Activated CD8-positive, alpha-beta T cell treated with anti-CD3 and anti-CD28 coated beads, Interleukin-2, amount 10 ng/mL, durations not matched to agents 7 days and 5 days (primary cell): ENCODE measurements at places on chromosomes 13 and 19. TPM values are rescaled to one million over a fixed set of nuclear protein-coding genes. Genes with fewer than 3 reads are reported as not detected.

DNA sequence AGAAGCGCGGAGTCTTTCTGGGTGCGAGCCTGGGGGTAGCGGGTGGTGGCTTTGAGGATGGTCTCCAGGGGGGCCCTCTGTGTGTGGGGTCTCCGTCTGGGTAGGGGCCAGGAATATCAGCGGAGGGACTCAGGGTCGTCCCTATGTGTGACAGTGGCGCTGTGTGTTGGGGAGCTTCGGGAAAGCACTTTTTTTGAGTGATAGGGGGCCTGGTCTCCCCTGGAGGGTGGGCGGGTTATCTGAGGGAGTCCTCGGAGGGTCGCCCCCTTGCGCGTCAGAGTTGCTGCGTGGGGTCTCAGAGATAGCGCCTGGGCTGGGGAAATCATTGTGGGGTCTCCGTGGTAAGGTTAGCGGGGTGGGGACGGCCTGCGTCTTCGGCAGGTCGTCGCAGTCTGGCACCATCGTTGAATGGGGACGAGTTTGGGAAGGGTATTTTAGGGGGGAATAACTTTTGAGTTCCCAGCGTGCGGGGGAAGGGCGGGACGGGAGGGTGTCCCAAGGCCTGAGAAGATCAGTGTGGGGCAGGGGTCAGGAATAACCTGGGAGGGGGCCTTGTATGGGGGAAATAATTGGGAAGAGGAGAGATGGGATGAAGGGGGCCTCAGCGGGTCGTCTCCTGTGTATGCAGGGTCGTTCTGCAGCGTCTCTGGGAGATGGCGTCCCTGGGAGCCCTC, 857 bp downstream of the IER2 start:
- peaks cover 23% of the 10 kb centered on the region for H3K4me1 ChIP-seq
- peaks cover 2% of the 10 kb centered on the region for H3K27me3 ChIP-seq
- peaks cover 33% of the 10 kb centered on the region for H3K36me3 ChIP-seq
- peak overlapping the region; percentile 99 for H3K4me3 ChIP-seq
- H3K27ac ChIP-seq = peak overlapping the region; percentile 99

- peak overlapping the region; percentile 98 for H3K4me3 ChIP-seq
- H3K36me3 ChIP-seq = peaks cover 53% of the 10 kb centered on the region
- no peak for DNase-seq
- peaks cover 66% of the 10 kb centered on the region for H3K4me1 ChIP-seq
- peak overlapping the region; percentile 96 for H3K27ac ChIP-seq
These were observed 1.4 kb downstream of the SLC1A5 start for GRCh38 chr19:46787040-46787330.

- no peak overlapping the region for H3K27ac ChIP-seq
- H3K27me3 ChIP-seq = no peaks in the 10 kb centered on the region
- no peak overlapping the region for H3K4me3 ChIP-seq
- peaks cover 40% of the 10 kb centered on the region for H3K4me1 ChIP-seq
These were observed 25.1 kb downstream of the RBM26 start for GRCh38 chr13:79380997-79381396.

DNA sequence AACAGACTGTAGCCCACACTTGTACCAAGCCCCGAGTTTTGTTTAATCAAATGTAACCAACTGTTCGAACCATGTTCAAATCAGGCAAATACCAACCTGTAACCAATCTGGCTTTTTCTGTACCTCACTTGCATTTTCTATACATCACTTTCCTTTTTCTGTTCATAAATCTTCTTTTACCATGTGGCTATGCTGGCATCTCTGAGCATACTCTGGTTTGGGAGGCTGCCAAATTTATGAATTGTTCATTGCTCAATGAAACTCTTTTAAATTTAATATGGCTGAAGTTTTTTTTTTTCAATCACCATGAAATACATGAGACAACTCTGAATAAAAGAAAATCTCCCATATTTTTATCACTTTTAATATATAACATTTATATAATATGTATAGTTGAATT, 256.1 kb downstream of the SLITRK6 start:
- H3K27ac ChIP-seq = no peak overlapping the region
- no peaks in the 10 kb centered on the region for H3K27me3 ChIP-seq
- no peak overlapping the region for H3K4me3 ChIP-seq
- no peak for DNase-seq
- H3K36me3 ChIP-seq = no peaks in the 10 kb centered on the region
- H3K4me1 ChIP-seq = peaks cover 19% of the 10 kb centered on the region

GRCh38 chr19:48295458-48295857, 25.6 kb downstream of the ZNF114 start:
- H3K27ac ChIP-seq = no peak overlapping the region
- peaks cover 8% of the 10 kb centered on the region for H3K4me1 ChIP-seq
- no peaks in the 10 kb centered on the region for H3K27me3 ChIP-seq
- H3K4me3 ChIP-seq = no peak overlapping the region
- DNase-seq = no peak
- H3K36me3 ChIP-seq = no peaks in the 10 kb centered on the region

DNA sequence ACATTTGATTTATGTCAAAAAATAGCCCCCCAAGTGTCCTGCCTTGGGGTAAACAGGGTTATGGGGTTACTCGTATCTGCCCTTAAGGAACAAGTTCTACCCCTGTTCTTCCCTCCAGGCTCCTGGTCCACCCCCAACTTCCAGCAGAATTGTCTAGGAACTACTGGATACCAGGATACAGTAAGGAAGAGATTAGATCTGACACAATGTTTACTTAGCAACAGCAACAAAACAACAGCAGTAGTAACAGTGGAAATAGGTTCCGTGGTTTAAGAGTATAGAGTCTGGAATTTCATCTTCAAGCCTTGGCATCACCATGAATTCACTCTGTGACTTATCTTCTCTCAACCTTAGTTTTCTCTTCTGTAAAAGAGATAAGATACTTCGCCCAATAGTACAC, 1.7 kb upstream of the FAM98C start:
- H3K27ac ChIP-seq = no peak overlapping the region
- H3K36me3 ChIP-seq = peaks cover 7% of the 10 kb centered on the region
- DNase-seq = no peak
- H3K27me3 ChIP-seq = peaks cover 8% of the 10 kb centered on the region

GRCh38 chr13:43664700-43665191, 122.0 kb downstream of the ENOX1 start:
- peak overlapping the region; percentile 39 for H3K4me3 ChIP-seq
- peaks cover 8% of the 10 kb centered on the region for H3K4me1 ChIP-seq
- no peaks in the 10 kb centered on the region for H3K36me3 ChIP-seq
- H3K27me3 ChIP-seq = peaks cover 2% of the 10 kb centered on the region
- H3K27ac ChIP-seq = peak overlapping the region; percentile 53

- no peak overlapping the region for H3K27ac ChIP-seq
- no peaks in the 10 kb centered on the region for H3K4me1 ChIP-seq
- H3K36me3 ChIP-seq = no peaks in the 10 kb centered on the region
- DNase-seq = no peak
- no peaks in the 10 kb centered on the region for H3K27me3 ChIP-seq
- H3K4me3 ChIP-seq = no peak overlapping the region
These were observed 28.0 kb upstream of the UFM1 start for GRCh38 chr13:38321654-38322053.

- peaks cover 18% of the 10 kb centered on the region for H3K27me3 ChIP-seq
- no peak for DNase-seq
- H3K27ac ChIP-seq = no peak overlapping the region
These were observed 12.3 kb downstream of the FGF9 start for GRCh38 chr13:21683034-21683733.

DNA sequence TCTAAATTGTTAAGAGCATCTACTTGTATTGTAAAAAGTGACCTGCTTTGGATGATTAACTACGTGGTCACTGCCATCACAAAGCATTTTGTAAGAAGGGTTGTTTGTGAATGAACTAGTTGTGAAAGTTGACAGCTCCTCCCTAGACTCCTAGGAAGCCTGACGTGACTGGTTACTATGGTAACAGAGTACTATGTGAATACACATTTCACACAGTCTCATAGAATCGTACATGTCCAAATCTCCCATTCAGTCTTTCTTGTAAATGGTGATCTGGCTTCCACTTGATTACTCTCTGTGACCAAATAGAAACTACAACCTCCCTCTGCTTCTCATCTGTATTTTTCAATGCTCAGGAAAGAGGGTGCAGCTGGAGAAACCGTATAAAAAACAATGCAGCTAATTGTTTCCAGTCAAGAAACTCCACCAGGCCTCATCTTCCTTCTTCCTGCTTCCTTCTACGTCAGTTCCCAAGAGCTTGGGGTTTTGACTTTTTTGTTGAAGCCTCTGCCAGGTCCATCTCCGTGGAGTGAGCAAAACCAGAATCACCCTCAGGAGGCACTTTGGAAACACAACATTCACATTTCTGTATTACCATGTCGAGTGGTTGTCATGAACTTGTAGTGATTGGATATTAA, 83.4 kb downstream of the GPC6 start:
- H3K36me3 ChIP-seq = no peaks in the 10 kb centered on the region
- H3K27ac ChIP-seq = no peak overlapping the region
- no peaks in the 10 kb centered on the region for H3K4me1 ChIP-seq
- no peaks in the 10 kb centered on the region for H3K27me3 ChIP-seq
- DNase-seq = no peak

DNA sequence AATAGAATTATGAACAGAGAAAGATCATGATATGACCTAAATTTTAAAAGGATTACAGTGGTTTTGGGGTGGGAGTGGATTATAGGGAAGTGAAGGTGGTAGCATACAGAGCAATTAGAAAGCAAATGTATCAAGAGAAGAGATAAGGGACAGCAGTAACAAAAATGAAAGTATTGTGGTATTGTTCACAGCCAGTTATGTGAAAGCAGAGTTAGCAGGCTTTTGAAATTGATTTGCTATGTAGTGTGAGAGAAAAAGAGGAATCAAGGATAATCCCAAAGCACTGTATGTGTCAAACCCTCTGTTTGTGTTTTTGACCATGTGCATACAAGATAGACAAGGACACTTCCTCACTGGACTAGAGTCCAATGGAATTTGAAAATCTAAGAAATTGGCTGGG, 1721.4 kb downstream of the PCDH9 start:
- H3K27ac ChIP-seq = no peak overlapping the region
- DNase-seq = no peak
- no peaks in the 10 kb centered on the region for H3K36me3 ChIP-seq
- no peak overlapping the region for H3K4me3 ChIP-seq
- H3K4me1 ChIP-seq = no peaks in the 10 kb centered on the region

GRCh38 chr13:100478107-100478809, 110.3 kb downstream of the GGACT start:
- H3K4me1 ChIP-seq = peaks cover 6% of the 10 kb centered on the region
- no peak overlapping the region for H3K4me3 ChIP-seq
- H3K36me3 ChIP-seq = no peaks in the 10 kb centered on the region
- H3K27ac ChIP-seq = no peak overlapping the region
- DNase-seq = no peak

Gene RNF113B
- not detected for total RNA-seq
